Adrenal gland (tissue), 19 donors: ENCODE measurements at places on chromosomes 7 and 10. TPM values are rescaled to one million over a fixed set of nuclear protein-coding genes. Genes with fewer than 3 reads are reported as not detected.

DNA sequence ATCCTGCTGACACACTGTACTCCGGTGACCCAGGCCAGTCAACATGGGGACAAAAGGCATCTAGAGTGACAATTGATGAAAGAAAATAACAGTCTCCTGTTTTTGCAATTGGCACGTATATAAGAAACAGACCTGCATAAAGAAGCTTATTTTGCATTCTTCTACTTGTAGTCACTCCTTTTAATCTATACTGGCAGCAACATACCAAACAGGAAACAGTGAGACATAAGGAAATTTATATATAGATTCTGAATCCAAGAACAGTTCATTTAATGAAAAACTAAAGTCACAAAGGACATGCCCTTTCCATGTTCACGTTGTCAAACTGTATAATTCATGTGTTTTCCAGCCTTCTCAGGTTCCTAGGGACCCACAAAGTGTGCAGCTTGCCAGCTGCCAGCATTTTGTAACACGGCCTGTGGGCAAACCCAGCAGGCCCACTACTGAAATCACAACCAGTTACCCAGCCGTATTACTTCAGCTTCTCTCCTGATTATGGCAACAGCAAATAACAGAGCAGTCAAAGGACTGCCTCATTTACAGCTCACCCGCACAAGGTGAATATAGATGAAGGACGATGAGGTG, 72.3 kb downstream of the AMPH start:
- no peaks in the 10 kb centered on the region for H3K27me3 ChIP-seq
- H3K4me3 ChIP-seq, result no peak overlapping the region
- no peak overlapping the region for H3K27ac ChIP-seq
- no peaks in the 10 kb centered on the region for H3K36me3 ChIP-seq

DNA sequence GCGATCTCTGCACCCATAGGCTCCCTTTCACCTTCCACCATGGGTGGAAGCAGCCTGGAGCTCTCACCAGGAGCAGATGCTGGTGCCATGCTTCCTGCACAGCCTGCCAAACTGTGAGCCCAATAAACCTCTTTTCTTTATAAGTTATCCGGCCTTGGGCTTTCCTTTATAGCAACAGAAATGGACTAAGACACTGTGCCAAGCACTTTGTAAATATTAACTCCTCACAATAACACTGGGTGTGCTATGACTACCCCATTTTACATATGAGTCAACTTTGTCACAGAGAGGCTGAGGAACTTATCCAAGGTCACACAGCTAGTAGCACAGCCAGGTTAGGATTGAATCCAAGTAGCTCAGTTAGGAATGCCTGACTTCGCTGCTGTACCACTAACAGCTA, 79.7 kb upstream of the KCNMA1 start:
- H3K4me1 ChIP-seq, result peaks cover 5% of the 10 kb centered on the region
- no peak overlapping the region for H3K27ac ChIP-seq
- H3K27me3 ChIP-seq, result peaks cover 3% of the 10 kb centered on the region

GRCh38 chr10:43878386-43878785, 229.7 kb upstream of the ZNF32 start:
- H3K36me3 ChIP-seq, result no peaks in the 10 kb centered on the region
- DNase-seq, result no peak
- no peak overlapping the region for H3K27ac ChIP-seq
- H3K27me3 ChIP-seq, result no peaks in the 10 kb centered on the region
- H3K4me1 ChIP-seq, result no peaks in the 10 kb centered on the region

- no peak overlapping the region for H3K27ac ChIP-seq
- H3K27me3 ChIP-seq, result no peaks in the 10 kb centered on the region
- no peak for DNase-seq
- no peaks in the 10 kb centered on the region for H3K36me3 ChIP-seq
These were observed 263.9 kb downstream of the ETV1 start for GRCh38 chr7:13725591-13725990.

DNA sequence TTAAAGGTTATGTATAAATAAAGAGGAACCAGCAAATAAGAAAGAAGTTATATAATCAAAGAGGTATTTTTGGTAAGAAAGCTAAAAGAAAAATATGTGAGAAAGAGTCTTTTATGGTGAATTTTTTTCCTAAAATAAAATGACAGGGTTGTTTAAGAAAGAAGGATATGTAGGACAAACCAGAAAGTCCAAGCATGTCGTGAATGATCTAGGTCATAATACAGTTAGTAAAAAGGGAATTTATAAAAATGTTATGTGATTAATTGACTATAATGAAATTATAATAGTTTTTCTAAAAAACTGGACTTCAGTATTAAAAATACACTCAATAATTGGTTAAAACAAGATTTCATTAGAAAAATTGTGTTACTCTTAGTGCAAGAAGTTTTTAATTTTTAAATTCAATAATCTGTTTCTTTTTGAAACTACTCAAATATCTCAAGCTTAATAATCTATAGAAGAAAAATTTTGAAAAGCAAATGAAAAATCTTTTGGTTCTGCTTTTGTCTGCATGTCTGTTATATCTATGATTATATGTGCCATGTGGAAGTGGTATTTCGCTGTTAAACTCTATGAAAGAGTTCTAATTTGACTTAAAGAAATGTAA, 23.3 kb downstream of the AVL9 start:
- H3K36me3 ChIP-seq, result no peaks in the 10 kb centered on the region
- H3K4me1 ChIP-seq, result no peaks in the 10 kb centered on the region
- no peak overlapping the region for H3K27ac ChIP-seq

DNA sequence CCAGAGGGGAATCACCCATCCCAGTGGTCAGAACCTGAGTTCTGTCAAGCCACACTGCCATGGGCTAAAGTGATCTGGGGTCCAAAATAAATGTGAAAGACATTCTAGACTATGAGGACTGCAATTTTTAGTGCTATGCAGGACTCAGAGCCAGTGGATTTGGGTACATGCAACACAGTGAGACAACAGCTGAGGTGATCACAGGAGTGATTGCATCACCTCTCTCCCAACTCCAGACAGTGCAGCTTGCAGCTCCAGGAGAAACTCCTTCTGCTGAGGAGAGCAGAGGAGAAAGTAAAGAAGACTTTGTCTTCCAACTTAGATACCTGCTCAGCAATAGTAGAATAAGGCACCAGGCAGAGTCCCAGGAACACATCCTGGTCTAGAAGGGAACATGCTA, 682.0 kb upstream of the POT1 start:
- H3K27me3 ChIP-seq, result no peaks in the 10 kb centered on the region
- H3K27ac ChIP-seq, result no peak overlapping the region
- no peaks in the 10 kb centered on the region for H3K4me1 ChIP-seq
- H3K36me3 ChIP-seq, result no peaks in the 10 kb centered on the region

DNA sequence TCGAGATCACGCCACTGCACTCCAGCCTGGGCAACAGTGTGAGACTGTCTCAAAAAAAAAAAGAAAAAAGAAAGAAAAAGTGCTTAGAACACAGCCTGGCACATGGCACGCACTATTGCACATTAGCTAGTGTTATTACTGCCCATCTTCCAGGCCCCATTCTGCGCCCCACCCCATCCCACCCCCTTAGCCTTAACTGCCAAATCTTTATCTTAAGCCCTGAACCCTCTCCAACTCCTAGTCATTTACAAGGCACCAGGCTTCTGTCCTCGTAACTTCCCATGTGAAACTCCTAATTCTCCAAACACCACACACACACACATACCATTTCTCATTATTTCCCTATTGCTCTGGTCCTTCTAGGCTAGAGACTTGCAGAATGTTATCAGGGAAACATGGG, 4.8 kb downstream of the FRAT2 start:
- H3K27ac ChIP-seq, result no peak overlapping the region
- DNase-seq, result no peak
- H3K27me3 ChIP-seq, result no peaks in the 10 kb centered on the region
- H3K4me1 ChIP-seq, result peaks cover 15% of the 10 kb centered on the region
- H3K4me3 ChIP-seq, result no peak overlapping the region

DNA sequence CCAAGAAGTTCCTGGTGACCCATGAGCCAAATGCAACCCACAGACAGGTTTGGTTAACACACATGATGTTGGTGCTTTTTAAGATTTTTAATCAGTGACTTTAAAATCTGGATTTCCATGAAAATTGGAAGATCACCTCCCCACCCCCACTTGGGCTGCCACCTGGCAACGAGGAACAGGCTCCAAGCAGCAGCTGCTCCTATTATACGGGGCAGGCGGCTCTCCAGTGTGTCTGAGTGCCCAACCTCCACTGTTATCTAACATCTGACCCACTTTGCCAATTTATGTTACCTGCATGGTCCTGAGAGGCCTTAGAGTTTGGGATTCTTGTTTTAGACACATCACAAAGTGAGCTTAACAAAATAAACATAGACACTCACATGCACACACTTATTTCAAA, 56.4 kb downstream of the SGMS1 start:
- no peak overlapping the region for H3K4me3 ChIP-seq
- H3K27me3 ChIP-seq, result no peaks in the 10 kb centered on the region
- no peak for DNase-seq
- no peaks in the 10 kb centered on the region for H3K36me3 ChIP-seq
- H3K27ac ChIP-seq, result no peak overlapping the region

GRCh38 chr7:41777894-41778596, 75.2 kb upstream of the INHBA start:
- no peaks in the 10 kb centered on the region for H3K27me3 ChIP-seq
- H3K4me1 ChIP-seq, result no peaks in the 10 kb centered on the region
- H3K36me3 ChIP-seq, result no peaks in the 10 kb centered on the region

- no peaks in the 10 kb centered on the region for H3K36me3 ChIP-seq
- no peaks in the 10 kb centered on the region for H3K27me3 ChIP-seq
- DNase-seq, result no peak
- no peak overlapping the region for H3K27ac ChIP-seq
- H3K4me1 ChIP-seq, result peaks cover 3% of the 10 kb centered on the region
These were observed 45.5 kb downstream of the VOPP1 start for GRCh38 chr7:55526770-55527169.

DNA sequence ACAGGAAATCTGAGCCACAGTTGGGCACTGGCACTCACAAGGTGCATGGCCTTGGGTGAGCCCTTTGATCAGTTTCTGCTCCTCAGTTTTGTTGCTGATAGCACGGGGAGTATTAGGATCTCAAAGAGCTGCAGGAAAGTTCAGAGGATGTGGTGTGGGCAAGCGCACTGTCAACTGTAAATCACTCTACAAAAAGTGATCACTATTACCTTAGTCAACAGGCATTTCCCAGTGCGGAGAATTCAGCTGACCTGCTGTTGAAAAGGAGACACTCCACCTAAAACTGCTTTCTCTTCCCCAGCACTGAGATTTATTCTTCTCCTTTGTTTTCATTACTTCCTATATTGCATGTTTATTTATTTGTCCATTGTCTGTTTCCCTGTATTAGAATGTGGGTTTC, 331.0 kb downstream of the PRPF18 start:
- H3K4me1 ChIP-seq, result no peaks in the 10 kb centered on the region
- H3K27ac ChIP-seq, result no peak overlapping the region
- no peak for DNase-seq

DNA sequence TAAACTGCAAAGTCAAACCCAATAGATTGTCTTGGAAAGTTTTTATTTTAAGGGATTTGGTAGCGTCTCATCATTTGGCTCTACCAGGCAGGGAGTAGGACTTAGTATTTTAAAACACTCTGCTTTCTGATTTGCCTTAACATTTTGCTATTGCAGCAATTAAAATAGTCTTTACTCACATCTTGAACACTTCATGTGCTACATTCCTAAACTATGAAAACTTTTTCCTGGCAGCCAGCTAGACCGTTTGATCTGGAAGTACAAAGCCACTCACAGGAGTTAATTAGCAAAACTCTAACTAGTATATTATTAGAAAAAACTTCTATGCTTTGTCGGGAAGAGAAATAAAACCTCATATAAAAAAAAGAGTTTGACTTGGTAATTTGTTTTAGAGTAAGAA, 111.4 kb downstream of the TFPI2 start:
- H3K4me1 ChIP-seq, result no peaks in the 10 kb centered on the region
- H3K27me3 ChIP-seq, result peaks cover 5% of the 10 kb centered on the region
- no peak for DNase-seq
- no peaks in the 10 kb centered on the region for H3K36me3 ChIP-seq

- no peaks in the 10 kb centered on the region for H3K4me1 ChIP-seq
- no peak overlapping the region for H3K4me3 ChIP-seq
- H3K27me3 ChIP-seq, result no peaks in the 10 kb centered on the region
- no peak overlapping the region for H3K27ac ChIP-seq
These were observed 48.1 kb downstream of the NEURL1 start for GRCh38 chr10:103541616-103542015.

DNA sequence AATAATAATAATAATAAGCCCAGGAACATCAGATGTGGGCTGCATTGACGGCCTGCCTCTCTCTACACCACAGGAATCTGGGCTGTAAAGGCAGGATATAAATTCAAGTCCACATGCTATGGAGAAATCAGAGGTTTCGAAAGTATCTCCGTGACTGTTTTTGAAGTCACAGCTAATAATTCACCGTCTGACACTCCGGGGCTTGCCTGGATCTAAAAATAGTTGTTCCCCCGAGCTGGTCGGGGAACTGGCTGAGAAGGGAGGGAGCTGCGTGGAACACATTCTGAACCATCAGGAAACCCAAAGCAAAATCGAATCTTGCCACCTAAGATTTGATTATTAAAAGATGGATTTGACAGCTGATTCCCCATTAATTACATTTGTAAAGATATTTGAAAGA, 35.4 kb downstream of the KLF6 start:
- DNase-seq, result peak; percentile 55
- no peak overlapping the region for H3K4me3 ChIP-seq
- H3K27me3 ChIP-seq, result no peaks in the 10 kb centered on the region
- H3K4me1 ChIP-seq, result peaks cover 6% of the 10 kb centered on the region
- H3K27ac ChIP-seq, result no peak overlapping the region

DNA sequence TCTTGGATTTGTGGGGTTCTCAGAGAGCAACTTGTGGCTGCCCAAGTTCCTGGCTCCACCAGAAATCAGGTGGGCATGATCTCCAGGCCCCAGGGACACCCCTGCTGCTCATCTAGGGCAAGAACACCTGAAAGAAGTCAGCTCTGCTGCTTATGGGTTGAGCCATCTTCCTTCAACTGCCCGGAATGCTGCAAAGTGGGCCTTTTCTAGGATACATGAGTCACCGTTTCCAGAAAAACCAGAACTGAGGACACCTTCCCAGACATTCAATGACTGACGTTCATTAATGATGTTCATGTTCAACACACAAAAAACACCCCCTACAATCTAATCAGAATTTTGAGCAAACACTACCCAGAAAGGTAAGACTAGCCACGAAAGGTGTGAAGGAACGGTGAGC, 98.0 kb downstream of the MAD1L1 start:
- no peaks in the 10 kb centered on the region for H3K36me3 ChIP-seq
- H3K27ac ChIP-seq, result no peak overlapping the region
- DNase-seq, result no peak
- H3K4me1 ChIP-seq, result no peaks in the 10 kb centered on the region

- no peak overlapping the region for H3K4me3 ChIP-seq
- no peaks in the 10 kb centered on the region for H3K36me3 ChIP-seq
- H3K4me1 ChIP-seq, result no peaks in the 10 kb centered on the region
- no peak for DNase-seq
These were observed 15.9 kb upstream of the CDH23 start for GRCh38 chr10:71380841-71381240.

GRCh38 chr7:144820552-144820951, 15.3 kb downstream of the TPK1 start:
- H3K4me1 ChIP-seq, result no peaks in the 10 kb centered on the region
- no peak overlapping the region for H3K4me3 ChIP-seq
- no peak overlapping the region for H3K27ac ChIP-seq
- no peak for DNase-seq
- no peaks in the 10 kb centered on the region for H3K27me3 ChIP-seq
- no peaks in the 10 kb centered on the region for H3K36me3 ChIP-seq

ITIH2 gene
- polyA plus RNA-seq, result 0.03 TPM

TRIL gene
- 1.3 TPM for polyA plus RNA-seq

VWA2 gene
- not detected for polyA plus RNA-seq

GOLGA7B gene
- polyA plus RNA-seq, result 1.8 TPM

SKAP2 gene
- polyA plus RNA-seq, result 7.3 TPM

ZNF282 gene
- polyA plus RNA-seq, result 3.6 TPM

R3HCC1L gene
- 6.7 TPM for polyA plus RNA-seq

TMEM270 gene
- polyA plus RNA-seq, result not detected

ZNF485 gene
- 2.2 TPM for polyA plus RNA-seq

RPEL1 gene
- not detected for polyA plus RNA-seq

GPNMB gene
- 24.9 TPM for polyA plus RNA-seq
